NCI-H2107 (cell line): ENCODE measurements at places on chromosomes 11 and 22.

DNA sequence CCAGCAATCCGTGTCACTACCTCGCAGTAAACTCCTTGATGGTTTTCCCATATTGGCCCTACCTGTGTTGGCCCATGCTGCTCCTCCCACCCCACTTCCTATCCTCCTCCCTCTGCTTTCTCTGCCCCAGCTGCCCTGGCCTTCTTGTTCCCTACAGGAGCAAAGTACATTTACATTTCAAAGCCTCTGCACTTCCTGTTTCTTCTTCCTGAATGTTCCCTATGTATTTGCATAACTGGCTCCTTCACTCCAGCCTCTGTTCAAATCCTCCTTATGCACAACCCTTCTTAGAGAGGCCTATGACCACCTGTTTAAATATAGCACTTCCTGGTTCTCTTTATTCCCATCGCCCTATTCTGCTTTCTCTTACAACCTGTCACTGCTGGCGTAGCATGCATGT lies 62.2 kb downstream of the PARVA start:
- DNase-seq: no peak

DNA sequence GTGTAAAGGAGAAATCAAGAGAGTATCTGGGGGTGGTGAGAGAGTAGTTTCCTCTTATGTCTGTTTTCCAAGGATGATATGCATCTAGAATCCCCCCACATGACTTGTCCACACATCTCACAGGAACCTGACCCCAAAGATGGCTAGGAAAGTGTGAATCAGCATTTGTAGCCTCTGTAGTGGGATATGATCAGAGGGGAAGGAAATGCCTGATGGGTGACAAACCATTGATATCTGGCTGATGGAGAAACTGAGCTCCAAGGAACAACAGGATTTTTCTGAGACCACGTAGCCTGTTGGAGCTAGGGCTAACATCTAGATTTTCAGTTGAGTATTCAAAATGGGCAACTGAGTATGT lies 369.4 kb downstream of the DDX10 start:
- DNase-seq: no peak

GRCh38 chr11:93568726-93569125 lies 25.5 kb upstream of the SMCO4 start:
- DNase-seq: no peak

- no peak for DNase-seq
Observed at GRCh38 chr11:106228996-106229395, 151.5 kb downstream of the AASDHPPT start.

DNA sequence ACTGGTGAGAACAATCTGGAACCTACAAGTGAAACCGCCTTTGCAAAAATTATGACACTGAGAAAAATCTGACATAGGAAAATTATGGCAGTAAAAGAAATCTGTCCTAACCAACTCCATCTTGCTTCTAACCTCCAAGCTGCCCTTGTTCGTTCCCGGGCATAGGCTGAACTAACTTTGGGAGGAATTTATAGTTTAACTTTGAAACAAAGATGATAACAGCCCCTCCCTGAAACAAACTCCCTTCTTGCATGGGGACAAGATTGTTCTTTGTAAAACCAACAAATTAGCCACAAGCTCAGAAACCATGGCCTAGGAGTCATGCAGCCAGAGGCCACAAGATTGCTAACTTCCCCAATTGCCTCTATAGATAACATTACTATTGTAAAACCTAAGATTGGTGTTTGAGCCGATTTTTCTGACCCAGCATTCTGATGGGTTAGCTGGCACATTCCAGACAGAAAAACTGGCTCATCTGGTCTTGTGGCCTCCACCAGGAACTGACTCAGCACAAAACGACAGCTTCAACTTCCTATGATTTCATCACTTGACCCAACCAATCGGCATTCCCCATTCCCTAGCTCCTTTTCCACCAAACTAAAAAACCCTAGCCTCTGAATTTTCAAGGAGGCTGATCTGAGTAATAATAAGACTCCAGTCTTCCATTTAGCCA lies 3.6 kb upstream of the CCDC81 start:
- DNase-seq: no peak

GRCh38 chr11:113014262-113015097 lies 53.3 kb downstream of the NCAM1 start:
- DNase-seq: peak; percentile 69

DNA sequence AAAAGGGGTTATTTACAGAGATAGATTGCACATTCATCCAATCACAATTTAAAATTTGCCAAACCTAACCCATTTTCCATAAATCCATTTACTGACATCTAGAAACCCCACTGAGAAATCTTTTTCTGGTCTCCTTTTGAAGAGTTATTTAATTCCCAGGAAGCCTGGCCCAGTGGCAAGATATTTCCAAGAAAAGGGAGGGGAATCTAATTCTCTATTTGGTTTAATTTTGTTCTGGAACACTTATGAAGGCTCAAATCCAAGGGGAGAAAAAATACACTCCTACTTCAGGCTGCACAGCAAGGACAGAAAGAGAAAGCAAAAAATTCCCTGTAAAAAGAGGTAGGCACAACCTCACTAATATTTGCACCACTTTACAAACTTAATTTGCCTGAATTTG lies 88.2 kb upstream of the LDLRAD3 start:
- no peak for DNase-seq

DNA sequence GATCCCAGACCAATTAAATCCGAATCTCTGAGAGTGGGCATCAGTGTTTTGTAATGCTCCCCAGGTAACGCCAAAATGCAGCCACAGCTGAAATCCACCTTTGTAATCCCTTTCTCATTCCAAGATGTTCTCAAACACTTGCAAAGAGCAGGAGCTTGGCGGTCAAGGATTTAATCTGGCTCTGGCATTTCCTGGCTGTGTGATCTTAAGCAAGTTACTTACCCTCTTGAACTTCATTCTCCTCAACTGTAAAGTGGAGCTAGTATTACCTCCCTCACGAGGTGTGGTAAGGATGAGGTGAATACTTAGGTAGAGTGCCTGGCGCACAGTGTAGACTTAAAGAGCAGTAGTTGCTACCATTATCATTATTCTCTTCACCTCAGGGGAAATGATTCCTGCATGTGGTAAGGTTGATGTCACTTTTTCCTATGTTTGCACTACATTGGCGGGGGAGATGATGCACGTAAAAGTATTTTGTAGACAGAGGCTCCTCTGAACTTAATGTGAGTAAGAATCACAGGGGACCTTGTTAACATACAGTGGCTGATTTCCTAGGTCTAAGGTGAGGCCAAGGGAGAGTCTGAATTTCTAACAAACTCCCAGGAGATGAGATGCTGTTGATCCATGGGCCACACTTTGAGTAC lies 210.4 kb upstream of the PITPNB start:
- no peak for DNase-seq
